ENCODE measurements at places on chromosomes 6 and 20.

GRCh38 chr6:47650553-47651432, 47.6 kb upstream of the ADGRF4 start:
- DNase-seq, result no peak

DNA sequence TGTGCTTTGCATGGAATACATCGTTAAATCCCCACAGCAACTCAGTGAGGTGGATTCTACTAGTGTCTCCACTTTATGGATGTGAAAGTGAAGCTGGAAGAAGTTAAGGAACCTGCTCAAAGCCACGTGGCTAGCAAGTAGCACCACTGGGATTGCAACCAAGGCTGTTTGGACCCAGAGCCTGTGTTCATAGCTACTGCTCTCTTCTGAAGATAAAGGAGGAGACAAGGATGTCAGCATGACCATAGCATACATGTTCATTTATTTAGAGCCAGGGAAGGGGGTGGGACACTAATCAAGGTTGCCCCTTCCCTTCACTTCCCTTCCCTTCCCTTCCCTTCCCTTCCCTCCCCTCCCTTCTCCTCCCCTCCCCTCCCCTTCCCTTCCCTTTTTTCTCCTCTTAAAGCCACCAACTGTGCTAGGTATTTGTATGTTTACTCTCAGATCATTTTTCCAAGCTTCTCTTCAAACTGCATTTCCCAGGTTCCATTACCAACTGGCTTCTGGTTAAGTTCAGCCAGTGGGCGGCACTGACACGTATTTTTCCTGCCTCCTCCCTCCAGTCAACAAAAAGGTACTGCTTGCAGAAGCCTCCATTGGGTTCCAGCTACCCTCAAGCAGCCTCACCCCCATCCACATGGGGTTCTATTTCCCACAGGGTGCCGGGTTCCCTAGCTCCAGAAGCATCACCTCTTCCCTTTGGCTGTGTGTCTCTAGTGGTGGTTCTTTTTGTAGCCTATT, 134.9 kb downstream of the BCAS1 start:
- DNase-seq, result no peak

DNA sequence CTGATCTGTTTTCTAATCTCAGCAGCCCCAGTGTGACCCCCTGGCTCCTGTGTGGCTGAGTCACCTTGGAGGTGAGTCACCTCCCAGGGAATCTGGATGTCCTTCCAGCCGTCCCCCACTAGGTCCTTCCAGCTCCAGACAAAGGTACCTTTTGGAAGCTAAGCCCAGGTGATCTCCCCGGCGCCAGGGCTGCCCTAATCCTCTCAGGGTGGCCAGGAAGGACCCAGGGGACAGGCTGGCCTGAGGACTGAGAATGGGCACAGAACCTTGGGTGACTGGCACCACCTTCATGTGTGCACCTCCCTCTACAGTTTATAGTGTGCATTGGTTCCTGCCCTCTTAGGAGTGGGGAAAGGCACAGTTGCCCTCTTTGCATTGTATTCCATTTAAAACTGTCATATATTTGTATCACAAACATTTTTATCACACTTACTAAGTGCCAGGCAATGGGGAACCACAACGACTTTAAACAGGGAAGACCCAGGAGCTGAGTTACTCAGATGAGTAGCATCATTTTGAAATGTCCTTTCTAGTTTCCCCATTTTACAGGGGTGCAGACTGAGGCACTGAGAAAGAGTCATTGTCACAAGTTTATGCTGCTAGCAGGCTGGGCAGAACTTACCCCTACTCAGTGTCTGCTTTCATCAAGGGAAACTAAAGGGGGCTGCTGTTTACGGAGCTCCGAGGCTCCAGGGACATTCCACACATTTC, 2.6 kb upstream of the BPIFB4 start:
- no peak for DNase-seq

DNA sequence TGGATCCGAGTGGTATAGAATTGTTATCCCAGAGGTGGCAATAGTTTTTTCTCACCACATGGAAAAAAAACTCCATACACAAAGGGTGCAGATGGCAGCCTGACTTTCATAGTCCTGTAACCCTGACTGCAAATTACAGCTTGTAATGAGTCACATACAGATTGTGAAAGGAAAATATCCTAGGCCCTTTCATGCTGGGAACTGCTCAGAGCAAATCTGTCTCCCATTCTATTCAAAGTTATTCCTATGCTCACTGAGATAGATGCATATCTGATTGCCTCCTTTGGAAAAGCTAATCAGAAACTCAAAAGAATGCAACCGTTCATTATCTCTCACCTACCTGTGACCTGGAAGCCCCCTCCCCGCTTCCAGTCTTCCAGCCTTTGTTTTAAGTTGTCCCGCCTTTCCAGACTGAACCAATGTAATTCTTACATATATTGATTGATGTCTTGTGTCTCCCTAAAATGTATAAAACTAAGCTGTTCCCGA, 108.7 kb upstream of the MAP3K4 start:
- DNase-seq, result no peak

DNA sequence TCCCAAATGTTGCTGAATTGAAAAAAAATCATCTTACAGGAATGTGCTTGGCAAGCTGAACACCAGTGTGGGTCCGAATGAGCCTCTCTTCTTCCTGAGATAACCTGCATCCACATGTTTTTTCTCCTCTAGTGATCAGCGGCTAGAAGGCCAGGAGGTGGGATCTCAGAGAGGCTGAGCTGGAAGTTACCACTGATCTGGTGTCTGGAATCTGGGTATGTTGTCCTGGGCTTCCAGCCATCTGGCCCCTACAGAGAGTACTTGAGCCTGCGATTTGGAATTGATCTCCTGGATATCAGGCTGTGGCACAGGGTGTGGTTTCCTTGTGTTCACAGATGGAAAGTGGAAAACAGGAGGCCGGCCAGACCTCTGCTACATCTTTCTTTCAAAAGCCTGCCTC, 35.9 kb downstream of the SULF2 start:
- DNase-seq, result peak; percentile 48

DNA sequence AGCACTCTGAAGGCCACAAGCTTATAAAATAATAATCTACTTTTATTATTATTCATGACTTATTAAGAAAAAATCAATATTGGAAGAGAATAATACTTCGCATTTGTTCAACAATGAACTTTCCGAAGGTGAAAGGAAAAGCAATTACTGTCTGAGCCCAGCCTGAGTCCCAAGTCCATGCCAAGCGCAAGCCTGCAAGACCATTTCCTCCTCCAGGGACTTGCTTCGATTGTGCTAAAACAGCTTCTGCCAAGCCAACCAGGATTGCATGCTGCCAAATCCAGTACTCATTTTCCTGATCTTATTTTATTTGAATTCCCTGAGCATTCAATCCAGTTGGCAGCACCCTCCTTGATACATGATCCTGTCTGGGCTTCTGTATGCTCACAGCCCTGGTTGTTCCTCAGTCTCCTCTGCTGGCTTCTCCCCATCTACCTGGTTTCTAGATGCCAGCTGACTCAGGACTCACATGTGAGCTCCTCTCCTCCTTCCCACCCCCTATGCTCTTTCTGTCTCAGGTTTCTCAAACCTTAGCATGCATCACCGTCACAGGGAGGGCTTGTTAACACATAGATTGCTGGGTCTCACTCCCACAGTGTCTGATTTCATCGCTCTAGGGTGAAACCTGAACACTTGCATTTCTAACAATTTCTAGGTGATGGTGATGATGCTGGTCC, 55.9 kb upstream of the PSMF1 start:
- DNase-seq, result no peak

DNA sequence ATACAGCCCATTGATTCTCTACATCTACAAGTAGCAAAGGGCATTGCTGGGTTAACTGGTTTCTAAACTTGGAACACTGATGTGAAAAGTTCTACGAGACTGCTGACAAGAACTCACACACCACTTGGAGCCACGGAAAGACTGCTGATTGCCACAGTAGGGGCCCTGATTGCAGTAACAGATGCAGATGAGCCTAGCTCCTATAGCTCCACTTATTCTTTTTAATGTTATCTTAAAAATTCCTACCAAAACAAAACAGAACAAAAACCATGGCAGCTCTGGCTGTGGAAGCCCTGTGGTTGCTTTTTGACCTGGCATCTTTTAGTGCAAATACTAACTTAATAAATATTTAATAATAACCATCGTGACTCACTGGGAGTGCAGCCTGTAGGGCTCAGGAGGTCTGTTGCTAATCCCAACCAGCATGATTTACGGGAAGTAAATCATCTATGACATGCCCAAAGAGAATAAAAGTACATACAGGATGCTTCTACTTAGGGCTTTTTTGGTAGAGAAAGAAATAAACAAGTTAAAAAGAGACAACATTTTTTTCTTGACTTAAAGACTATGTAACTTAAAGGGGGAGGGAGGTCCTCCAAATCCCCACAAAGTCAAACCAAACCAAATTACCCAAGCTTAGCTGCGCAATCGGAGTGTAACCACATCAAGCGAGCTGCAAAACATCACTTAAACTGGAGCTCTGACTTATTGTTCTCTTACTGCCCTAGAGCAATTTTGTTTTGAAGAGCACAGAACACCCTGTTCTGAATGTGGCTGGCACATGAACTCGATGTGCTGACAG, 87.2 kb downstream of the FKBP5 start:
- DNase-seq, result no peak

DNA sequence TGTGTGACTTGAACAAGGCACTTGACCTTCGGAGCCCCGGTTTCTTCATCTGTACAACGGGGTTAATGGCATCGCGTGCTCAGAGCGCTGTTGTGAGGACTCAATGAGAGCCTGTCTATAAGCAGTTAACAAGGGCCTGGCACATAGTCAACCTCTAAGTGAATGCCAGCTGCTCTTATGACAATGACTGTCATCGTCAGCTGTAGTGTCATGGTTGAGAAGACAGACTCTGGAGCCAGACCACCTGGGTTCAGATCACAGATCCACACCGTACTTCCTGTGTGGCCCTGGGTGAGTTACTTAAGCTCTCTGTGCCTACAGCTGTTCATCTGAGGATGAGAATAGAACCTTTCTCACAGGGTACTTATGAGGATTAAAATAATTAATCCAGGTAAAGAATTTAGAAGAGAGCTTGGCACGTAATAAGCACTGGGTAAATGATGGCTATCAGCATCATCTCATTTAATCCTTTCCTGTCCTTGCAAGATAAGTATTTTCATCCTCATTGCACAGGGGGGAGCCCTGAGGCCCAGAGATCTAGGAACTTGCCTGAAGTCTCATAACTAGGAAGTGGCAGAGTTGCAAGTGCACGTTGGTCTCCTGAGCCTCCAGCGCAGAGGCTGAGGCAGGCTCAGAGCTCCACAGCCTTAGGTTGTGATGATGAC, 105.3 kb downstream of the EYA2 start:
- no peak for DNase-seq

DNA sequence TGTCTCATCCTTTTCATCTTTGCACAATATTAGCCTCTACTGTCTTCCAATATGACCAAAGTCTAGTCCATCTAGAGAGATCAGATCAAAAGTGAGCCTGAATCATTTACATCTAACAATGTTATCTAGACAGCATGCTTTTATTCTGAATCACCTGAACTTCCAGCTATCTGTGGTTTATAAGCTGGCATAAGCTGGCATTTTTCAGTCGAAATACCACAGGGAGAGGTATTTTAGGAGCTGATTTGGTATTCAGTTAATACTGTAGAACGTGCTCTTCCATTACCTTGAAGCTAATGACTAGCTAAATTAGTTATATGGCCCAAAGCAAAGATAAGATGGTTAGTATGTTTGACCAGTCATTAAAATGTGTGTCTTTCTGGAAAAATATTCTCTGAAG, 188.3 kb upstream of the AGPAT4 start:
- DNase-seq, result no peak

GRCh38 chr6:143501851-143502250, 9.7 kb downstream of the FUCA2 start:
- no peak for DNase-seq

DNA sequence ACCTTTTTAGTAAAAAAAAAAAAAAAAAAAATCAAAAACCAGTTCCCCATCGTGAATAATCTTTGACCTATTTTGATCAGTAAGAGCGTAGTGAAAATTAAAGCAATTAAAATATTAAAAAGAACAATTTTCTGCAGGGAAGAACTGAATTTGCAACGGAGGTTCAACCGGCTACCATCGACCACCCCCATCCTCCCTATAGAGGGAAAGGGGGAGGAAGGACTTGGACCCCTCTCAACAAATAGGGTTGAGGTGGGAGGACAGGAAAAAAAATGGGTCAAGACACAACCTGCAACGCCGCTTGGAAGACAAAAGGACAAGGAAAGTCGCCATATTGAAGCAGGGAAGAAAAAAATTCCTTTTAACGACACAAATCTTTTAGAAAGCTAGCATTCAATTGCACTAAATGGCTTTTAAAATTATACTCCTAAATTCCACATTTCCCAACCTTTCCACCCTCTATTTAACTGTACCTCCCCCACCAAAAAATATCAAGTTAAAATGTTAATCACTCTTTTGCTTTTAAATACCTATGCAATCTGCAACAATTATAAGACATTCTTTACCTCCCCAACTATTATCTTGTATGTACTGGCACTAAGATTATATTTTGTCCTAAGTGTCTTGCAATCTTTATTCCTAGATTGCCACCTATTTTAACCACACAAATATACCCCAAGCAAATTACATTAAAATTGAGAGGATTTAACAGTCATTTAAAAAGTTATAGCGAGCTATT, 1.7 kb downstream of the PPP1R10 start:
- DNase-seq, result no peak

DNA sequence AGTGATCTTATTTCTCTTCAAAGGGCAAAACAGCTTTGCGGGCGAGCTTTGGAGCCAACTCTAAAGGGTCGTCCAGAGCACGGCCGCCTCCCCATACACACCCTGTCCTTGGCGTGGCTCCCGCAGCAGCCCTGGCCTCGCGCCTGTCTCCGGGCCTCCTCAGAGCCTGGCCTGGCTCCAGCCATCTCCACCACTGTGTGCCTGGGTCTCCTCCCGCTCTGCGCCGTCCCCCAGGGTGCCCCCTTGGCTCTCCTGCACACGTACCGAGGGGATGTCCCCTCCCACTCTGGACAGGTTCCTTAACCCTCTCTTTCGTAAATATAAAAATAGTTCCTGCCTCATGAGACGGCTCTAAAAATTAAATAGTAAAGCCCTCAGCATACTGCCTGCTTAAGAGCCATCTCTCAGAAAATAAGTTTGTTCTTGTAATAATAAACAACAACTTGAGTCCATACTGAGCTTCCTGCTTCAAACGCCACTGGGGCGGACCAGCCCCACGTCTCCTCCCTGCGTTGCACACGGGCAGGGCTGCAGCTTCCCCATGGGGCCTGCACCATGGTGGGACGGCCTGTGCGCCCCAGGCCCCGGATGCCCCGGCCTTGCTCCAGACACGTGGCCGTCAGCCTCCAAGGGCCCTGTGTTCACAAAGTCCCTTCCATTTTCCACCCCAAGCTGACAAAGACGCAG, 226.2 kb downstream of the TTLL2 start:
- peak; percentile 95 for DNase-seq

DNA sequence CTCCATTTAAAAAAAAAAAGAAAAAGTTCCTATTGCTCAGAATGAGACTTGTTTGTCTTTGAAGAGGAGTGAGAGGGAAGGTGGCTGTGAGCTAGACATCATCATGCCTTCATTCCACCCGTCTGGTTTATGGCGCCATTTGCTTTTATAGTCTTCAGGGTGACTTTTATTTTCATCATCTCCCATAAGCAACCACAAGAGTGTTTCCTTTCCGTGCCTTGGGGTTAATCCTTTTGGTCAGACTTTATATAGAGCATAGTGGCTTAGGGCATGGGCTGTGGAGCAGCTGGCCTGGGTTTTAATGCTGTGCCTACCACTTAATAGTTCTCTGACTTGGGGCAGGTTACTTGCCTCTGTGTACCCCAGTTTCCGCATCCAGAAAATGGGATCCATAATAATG, 77.8 kb downstream of the RREB1 start:
- no peak for DNase-seq

All from left ventricle myocardium inferior (tissue), 1 donor.